NCI-H460 (cell line): ENCODE measurements at places on chromosomes 2 and 18. TPM values are rescaled to one million over a fixed set of nuclear protein-coding genes. Genes with fewer than 3 reads are reported as not detected.
A peak's percentile ranks its signal among the peaks of the same experiment; 100 is the strongest.

- peak; percentile 47 for DNase-seq
Measured at GRCh38 chr2:174158003-174158402, 90.3 kb downstream of the OLA1 start.

DNA sequence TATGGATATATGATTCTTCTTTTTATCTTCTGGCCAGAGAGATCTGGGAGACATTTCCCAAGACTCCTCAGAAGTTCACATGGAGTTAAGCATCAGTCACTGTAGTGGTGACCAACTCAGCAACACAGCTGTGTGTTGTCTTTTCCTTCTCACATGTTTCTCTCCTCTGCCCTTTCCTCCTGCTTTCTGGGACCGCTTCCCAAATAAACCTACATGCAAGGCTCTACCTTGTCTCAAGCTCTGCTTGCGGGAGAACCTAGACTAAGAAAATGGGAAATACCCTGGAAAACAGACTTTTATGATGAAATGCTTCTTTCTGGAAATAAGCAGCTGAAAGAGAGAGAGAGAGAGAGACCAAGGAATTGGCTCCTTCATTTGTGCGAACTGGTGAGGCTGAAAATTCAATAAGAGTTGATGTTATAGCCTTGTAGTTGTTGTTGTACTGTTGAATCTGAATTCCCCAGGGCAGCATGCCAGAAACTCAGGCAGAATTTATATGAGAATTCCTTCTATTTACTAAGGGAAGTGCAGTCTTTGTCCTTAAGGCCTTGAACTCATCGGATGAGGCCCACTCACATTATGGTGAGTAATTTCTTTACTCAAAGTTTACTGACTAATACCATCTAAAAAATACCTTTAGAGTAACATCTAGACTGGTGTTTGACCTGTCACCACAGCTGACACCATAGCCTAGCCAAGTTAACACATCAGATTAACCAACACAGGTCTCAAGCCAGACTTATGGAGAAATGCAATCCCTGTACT, 22.7 kb upstream of the DSC1 start:
- DNase-seq = no peak

The PECR gene
- 36.2 and 50.9 TPM in 2 replicates for total RNA-seq

DNA sequence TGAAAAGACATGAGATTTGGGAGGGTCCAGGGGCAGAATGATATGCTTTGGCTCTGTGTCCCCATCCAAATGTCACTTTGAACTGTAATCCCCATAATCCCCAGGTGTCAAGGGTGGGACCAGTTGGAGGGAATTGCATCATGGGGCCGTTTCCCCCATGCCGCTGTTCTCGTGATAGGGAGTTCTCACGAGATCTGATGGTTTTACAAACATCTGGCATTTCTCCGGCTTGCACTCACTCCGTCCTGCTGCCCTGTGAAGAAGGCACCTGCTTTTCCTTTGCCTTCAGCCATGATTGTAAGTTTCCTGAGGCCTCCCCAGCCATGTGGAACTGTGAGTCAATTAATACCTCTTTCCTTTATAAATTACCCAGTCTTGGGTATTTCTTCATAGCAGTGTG, 51.4 kb downstream of the LPIN1 start:
- DNase-seq = no peak

GRCh38 chr2:2021995-2022394, 277.7 kb upstream of the PXDN start:
- DNase-seq = no peak

The HOXD8 gene
- 11.7 and 13.9 TPM in 2 replicates for total RNA-seq

The OSR1 gene
- 5.1 and 5.2 TPM in 2 replicates for total RNA-seq

The ABCG5 gene
- total RNA-seq = not detected in 2 replicates

DNA sequence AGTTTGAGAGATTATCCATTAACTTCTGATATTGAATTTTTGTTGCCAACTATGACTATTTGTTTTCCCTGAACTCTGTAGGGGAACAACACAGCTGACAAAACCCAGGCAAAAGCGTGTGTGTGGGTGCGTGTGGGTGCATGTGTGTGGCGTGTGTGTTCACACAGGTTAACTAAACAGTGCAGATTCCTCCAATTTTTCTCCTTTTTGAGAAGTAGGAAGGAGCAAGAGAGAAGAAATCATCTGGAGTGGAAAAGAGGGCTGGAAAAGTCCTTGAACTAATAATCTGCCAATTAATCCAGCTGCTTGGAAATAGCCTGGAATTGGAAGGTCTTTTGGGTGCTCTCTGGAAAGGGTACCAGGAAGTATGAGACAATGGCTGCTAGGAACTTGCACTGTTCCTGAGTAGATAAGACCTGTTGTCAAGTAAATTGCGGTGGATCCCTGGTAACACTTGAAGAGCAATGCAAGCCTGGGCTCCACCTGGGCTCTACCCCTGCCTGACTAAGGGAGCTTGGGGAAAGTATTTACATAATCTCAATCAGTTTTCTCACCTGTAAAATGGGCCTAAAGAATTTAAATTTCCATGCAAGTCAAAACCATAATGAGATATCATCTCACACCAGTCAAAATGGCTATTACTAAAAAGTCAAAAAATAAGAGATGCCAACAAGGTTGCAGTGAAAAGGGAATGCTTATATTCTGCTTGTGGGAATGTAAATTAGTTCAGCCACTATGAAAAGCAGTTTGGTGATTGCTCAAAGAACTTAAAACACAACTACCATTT, 40.5 kb upstream of the IL1R1 start:
- DNase-seq = no peak

DNA sequence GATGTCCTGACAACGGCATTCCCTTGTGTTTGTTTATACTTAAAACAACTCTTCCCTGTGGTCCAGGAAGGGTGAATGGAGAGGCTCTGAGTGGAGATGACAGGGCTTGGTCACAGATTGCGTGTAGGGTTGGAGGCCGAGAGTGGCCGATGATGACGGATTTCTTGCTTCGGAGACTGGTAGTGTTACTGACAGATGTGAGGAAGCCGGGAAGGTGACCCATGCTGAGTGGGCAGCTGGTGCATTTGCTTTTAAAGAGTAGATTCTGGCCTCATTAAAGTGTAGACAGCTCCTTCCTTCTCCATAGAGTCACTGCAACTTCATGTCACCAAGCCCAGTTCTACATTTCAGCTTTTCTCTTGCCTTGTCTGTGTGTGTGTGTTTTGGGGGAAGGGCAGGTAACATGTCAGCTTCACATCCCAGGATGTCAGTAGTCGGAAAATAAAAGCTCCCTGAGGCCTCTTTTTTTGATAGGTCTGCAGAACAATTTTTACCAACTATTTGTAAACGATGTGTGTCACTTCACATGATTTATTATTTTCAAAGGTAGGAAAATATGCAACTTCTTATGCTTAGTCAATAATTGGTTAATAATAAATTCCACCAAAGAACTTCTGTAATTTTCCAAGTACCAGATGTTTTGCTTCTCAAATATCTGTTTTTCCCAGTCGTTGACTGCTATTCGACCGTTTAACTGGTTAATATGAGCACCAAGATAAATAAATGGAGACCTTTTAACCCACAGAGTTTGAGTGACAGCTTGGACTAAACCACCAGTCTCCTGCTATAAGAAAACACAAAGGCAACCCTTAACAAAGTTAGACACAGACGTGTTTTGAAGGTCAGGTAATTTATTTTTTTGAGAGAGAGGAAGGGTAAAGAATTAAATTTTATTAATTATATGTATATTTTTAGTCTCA, 436.9 kb downstream of the SLC4A3 start:
- no peak for DNase-seq

- DNase-seq = no peak
Measured at GRCh38 chr2:181456660-181457120, 496 bp upstream of the ITGA4 start.

The COPS7B gene
- total RNA-seq = 29.0 and 32.8 TPM in 2 replicates

The METTL5 gene
- total RNA-seq = 154 and 170 TPM in 2 replicates

DNA sequence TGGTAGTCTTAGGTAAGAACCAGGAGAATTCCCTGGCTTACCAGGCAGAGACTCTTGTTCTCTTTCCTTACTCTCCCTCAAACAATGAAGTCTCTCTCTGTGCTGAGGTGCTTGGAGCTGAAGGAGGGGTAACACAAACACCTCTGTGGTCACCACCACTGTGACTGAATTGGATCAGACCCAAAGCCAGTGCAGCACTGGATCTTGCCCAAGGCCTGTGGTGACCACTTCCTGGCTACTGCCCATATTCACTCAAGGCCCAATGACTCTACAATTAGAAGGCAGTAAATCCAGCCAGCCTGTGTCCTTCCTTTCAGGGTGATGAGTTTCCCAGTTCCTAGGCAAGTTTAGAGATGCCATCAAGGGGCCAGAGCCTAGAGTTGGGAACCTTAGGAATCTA, 706.8 kb downstream of the SLC4A3 start:
- DNase-seq = no peak

DNA sequence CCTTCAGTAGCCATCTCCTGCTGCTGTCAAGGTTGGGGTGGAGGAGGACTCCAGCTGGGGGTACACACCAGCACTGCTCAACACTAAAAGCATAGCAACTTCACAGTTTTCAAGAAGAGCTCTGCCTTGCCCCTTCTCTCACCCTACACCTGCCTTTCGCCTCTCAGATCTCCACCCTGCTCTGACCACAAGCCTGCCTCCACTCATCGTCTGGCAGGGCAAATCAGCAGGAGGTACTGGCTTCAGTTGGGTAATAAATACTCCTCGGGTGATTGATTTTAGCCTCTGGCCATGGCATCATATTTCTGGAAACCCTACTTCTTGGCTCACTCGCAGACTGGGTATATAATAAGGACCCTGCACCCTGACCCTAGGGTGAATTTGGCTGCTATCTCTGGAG, 3.1 kb upstream of the PRKAG3 start:
- no peak for DNase-seq

GRCh38 chr2:178473931-178474330, 4.5 kb downstream of the FKBP7 start:
- no peak for DNase-seq

The GALM gene
- 2.8 and 3.8 TPM in 2 replicates for total RNA-seq

The TSPYL6 gene
- not detected in 2 replicates for total RNA-seq

- DNase-seq = no peak
Measured at GRCh38 chr2:16152071-16152927, 211.9 kb downstream of the MYCN start.

GRCh38 chr2:132937629-132938028, 267.6 kb upstream of the LYPD1 start:
- no peak for DNase-seq

The ERICH2 gene
- not detected in 2 replicates for total RNA-seq

DNA sequence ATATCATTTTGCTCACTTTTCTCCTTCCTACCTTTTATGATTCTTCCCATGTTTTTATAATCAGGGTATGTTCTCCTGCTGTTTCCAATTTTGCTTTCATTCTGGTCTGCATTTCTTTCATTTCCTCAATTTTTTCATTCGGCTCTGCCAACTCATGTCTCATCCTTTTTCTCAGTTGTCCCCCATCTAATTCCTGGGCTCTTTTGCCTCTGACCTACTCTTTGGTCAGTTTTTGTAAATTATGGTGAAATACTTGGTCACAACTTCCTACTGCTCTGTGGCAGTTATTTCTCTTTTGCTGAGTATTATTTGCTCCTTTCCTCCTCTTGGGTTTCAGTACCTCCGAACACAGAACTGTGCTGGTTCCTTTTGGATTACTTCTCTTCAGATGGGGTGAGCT, 27.5 kb downstream of the MYO7B start:
- no peak for DNase-seq

DNA sequence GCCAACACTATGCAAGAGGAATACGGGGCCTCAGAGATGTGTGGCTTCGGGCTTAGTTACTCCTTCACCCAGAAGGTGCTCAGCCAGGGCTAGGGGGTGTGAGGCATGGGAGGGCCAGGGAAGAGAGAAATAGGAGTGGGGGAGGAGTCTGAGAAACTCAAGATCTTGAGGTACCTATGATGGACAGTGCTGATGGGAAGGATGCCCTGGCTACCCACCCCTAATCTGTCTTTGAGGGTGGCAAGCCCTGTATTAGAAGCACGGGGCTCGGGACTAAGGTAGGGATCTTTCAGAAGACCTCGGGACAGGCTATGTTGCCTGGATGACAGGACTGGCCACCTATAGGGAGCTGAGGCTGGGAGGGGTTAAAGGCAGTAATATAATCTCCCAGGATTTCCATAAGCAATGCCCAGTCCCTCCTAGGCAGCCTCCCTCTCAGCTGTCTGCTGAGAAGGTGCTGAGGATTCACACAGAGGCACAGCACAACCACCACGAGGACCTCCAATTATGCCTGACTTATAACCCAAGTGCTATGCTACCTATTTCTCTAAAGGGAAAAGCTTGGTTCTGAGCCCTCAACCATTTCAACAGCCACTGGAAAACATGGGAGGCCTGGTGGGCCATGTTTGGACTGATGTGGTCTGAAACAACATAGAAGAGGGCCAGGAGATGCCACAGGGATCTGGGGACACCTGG, 23.3 kb downstream of the MTHFD2 start:
- no peak for DNase-seq

- DNase-seq = peak; percentile 27
Measured at GRCh38 chr2:200130762-200131166, 175.4 kb downstream of the MAIP1 start.

- no peak for DNase-seq
Measured at GRCh38 chr2:104919127-104919526, 65.2 kb downstream of the POU3F3 start.

The DLX1 gene
- 3.8 and 6.7 TPM in 2 replicates for total RNA-seq

DNA sequence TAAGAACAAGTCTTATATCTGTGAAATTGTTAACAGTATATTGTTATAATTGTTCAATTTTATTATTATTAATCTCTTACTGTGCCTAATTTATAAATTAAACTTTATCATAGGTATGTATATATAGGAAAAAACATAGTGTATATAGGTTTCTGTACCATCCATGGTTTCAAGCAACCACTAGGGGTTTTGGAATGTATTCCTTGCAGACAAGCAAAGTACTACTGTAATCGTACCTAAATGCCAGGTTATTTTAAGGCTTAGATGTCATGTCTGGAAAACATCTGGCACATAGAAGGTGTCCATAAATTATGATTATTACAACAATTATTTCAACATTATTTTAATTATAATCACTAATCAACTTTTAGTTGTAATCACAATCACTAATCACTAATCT, 8.4 kb downstream of the ITSN2 start:
- DNase-seq = no peak

The DNAH7 gene
- total RNA-seq = 0.20 and 0.92 TPM in 2 replicates

The EVA1A gene
- total RNA-seq = not detected in 2 replicates

DNA sequence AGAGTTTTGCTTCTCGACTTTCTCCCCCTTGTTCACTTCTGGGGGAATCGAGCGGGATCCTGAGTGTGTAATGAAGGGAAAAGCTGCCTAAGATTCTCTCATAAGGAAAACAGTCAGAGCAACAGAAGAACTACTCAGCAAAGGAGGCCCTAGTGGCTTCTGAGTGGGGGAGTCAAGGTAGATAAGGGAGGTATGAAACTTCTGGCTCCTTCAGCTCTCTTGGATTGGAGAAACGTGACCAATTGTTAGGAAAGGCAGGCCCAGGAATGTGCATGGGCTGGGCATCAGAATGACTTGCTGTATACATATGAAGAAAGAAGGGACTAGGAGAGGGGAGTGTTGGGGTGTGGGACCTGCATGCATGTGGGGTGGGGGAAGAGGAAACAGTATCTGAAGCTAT, 73.1 kb downstream of the KCNS3 start:
- no peak for DNase-seq
